Stimulated activated CD4-positive, alpha-beta T cell treated with anti-CD3 and anti-CD28 coated beads, Interleukin-1b, Interleukin-23, amount 100 ng/mL, for 48 hours (primary cell): ENCODE measurements at places on chromosomes 6 and 20.

DNA sequence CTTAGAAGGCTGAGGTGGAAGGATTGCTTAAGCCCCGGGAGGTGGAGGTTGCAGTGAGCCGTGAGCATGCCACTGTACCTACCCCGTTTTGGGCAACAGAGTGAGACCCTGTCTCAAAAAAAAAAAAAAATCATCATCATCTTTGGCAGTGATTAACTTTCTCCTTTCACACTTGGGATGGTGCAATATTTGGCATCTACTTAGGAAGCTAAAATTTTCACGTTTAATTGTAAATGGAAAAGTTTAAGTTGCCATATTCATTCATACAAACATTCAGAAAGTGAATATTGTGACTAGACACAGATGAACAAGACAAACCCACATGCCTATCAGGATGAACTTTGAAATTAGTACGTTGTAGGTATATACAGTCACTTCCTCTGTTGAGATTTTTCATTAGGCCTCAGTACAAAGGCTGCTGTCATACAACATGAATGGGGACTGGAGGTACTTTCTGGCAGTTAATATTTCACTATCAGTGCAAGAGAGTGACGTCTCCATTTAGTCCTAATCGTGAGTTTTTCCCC lies 10.3 kb downstream of the TOP1 start:
- no peak for DNase-seq

DNA sequence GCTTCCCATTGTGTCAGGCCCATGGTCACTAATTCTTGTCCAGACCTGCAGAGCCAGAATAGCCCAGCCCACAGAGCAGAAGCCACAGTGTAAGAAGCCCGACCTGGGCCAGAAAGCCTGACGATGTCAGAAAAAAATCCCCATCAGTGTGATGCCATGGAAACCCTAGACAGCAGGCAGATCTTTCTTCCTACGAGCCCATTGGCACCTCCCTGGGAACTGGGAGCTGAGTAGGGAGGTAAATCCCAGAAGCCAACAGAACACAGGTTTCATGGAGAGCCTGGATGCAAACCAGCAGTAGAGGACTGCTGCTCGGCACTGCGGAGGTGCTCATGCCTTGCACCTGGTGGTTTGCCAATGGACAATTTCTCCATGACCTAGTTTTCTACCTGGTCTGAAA lies 82.2 kb upstream of the SLC22A16 start:
- no peak for DNase-seq

DNA sequence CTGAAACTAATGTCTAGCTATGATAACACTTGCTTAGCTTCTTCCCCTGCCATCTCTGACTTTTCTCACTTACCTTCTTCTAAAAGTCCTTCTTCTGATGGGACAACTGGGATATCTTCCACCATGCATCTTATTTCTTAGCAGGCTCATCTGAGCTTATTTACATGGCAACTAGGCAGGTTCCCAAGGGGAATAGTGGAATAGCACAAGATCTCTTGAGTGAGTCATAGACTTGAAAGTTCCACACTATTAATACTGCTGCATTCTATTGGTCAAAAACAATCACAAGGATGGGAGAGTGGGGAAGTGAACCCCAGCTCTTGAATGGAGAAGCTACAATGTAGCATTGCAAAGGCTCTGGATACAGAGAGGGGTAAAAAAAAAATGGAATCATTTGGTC lies 142.1 kb downstream of the HAO1 start:
- DNase-seq, result no peak

- DNase-seq, result no peak
Observed at GRCh38 chr20:57267158-57267821, 849 bp upstream of the BMP7 start.

- DNase-seq, result no peak
Observed at GRCh38 chr6:16688984-16689636, 72.2 kb downstream of the ATXN1 start.

- no peak for DNase-seq
Observed at GRCh38 chr6:33772902-33773472, 15.9 kb downstream of the LEMD2 start.

DNA sequence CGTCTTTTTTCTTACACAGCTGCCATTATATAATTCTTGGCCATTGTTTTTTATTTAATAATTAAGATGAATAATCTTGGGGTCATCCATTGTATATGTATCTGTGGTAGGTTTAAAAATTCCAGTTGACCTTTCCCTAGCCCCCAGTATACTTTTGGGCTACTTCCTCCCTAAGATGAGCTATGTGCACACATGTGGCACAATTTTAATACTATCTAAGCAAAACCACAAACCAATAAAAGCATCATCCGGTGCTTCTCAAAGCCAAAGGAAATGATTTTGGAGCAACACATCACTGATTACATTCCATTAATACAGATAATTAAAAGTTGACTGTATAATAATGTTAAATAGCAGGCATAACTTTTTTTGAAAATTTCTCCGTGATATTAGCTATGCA lies 161.2 kb downstream of the ATXN1 start:
- no peak for DNase-seq

DNA sequence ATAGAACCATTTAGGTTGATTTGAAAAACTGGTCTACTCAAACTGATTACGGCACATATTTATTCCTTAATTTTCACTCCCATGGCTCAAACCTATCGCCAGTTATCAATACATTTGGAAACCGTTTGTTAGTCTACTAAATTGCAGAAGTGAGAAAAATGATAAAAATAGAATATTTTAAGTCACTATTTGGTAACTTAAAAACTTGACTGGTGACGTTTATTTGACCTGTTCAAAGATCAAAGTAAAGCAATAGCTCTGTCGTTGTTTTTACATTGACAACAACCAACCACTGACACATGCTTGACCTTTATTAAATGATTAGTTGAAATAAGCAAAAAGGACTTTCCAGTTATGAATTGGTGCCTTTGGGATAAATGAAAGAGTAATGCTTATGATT lies 402.9 kb upstream of the MAP3K7 start:
- DNase-seq, result no peak

DNA sequence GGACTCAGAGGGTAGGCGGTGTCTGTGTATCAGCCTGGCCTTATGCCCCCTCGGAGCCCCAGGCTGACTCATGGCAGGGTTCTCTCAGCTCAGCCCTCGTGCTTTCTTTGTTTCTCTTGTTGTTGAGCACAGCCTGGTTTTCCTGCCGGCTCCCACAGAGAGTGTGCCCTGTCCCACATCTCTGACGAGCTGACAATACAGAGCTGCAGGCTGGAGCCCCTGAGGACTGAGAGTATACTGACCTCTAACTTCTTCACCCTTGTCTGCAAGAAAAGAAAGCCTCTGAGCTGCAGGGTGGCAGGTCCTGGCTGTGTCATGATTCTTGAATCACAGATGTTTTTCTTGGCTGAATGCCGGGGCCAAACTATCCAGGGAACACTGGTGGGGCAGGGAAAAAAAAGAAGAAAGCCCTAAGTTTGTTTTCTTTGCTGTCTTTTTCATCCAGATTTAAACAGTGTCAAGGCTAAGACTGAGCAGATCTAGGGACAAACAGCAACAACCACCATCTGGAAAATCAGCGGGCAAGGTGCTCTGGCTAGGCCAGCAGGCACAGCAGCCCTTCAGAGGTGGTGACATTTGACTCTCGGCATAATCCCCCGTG lies 63.3 kb upstream of the ZNF133 start:
- no peak for DNase-seq

DNA sequence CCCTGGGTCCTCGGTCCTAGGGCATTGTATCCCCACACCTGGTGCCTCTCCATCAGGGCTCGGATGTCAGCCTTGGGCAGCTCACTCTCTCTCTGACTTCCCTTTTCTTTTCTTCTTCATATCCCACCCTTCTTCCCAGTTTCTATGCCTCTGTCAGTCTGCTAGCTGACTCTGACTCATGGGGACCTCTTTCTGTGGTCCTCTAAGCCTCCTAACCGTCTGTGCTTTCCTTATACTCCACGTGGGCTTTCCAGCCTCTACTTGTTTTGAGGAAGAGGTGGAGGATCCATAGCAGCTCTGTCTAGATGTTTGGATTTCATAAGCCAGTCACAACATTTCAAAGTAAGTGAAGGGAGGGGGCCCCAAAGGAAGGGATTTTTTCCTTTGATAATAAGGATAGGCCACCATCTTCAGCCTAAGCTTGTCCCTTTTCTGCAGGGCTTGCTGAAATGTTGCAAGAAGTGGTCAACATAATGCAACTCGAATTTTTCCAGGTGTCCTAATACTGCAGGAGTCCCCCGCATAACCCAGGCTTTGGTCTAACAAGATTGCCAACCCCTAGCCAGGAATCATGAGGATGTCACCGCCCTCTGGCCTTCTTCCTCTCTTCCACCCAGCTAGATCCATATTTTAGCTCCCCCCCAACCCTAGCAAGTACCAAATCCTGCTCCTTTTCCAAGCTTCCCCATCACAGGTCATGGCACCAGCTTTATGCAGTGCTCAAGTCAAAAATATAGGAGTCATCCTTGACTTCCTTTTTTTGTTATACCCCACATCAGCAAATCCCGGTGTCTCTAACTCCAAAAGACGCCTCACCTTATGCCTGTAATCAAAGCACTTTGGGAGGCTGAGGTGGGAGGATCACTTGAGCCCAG lies 8.7 kb upstream of the PLTP start:
- DNase-seq, result no peak

DNA sequence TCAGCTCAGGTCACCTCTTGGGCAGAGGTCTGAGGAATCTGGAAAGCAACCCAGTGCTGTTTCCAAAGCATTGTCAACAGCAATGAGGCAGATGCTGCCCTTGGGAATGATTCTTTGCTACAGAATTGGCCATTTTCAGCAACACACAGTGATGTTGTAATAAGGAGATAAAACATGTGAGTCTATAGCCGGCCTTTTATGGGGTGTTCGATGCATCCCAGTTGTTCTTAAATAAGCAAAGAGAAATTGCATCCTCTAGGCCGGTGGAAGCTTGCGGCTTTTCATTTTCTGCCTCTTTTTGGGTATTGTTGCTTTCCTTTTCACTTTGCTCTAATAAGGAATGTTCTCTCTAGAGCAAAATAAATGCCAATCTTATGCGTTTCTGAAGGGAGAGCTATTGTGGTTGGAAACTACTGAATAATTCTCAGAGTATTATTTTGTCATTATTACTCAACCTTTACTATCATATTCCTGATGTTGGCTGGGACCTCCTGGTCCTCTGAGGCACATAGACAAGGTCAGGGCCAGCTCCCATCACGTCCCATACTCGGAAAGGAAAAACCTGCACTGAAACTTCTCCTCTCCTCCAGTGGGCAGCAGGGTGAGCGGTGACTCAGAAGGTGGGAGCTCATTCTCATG lies 214.2 kb downstream of the CDH26 start:
- no peak for DNase-seq

GRCh38 chr20:42598581-42598980 lies 591.1 kb downstream of the PTPRT start:
- DNase-seq, result no peak

DNA sequence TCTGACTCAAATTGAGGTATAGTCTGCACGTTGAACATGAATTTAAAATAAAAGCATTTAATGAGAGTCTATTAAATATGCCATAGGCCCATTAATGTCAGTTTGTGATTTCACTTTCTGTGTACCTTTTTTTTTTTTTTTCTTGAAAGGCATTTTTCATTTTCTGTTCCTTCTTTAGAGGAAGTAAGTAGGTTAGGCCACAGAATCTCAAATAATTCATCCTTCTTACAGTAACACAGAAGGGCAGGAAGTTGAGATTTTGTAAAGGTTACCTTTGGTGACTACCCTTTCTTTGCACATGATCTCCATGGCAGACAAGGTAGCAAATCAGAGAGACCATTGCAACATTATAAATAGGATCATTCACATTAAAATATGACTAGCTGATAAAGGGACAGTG lies 9.6 kb downstream of the L3MBTL3 start:
- no peak for DNase-seq

DNA sequence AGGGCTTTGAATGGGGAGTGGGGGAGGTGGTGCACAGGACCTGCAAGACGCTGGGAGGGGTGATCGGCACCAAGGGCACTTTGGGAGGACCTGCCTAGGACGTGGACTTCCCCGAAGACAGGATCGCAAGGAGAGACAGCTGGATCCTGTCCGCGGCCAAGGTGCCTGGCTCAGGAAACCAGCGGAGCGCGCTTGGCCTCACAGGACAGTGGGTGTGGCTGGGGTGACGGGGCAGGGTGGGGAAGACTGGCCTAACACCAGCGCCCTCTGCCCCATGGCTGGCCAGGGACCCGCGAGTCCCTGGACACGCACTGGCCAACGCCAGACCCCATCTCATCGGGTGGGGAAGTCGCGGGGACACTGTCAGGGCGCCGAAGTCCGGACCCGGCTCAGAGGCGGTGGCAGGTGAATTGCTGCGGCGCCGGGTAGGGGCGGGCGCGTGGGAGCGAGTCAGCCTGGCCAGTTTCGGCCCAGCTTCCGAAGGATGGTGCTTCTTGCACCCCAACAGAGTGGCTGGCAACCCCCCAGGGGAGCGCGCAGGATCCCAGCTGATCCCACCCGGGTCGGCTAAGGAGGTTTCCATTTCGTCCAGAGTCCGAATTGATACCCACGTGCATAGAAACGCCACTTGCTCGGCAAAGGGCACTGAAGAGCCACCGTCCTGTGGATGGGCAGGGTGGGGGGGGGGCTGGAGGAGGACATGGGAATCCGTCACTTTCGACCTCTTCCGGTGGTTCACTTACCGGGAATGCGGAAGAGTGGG lies 785 bp upstream of the THBD start:
- DNase-seq, result no peak

DNA sequence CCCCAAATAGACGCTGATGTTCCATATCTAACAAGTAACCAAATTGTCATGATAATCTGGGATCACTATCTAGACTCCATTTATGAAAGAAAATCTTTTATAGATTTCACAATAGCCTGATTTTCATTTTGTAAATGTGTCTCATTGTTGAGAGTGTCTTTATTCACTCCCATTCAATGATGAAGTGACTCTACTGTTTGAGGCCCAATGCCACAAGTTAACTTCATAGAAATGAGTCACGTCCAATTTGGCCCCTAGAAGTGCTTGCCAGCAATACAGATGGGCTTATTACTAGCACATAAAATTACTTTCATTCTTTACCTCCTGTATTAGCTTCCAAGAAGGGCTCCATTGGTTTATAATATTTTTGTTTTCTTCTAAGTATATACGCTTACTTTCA lies 6.3 kb downstream of the IPCEF1 start:
- no peak for DNase-seq

- no peak for DNase-seq
Observed at GRCh38 chr20:1539816-1540419, 17.6 kb downstream of the SIRPD start.

GRCh38 chr6:100268326-100268725 lies 196.4 kb downstream of the SIM1 start:
- DNase-seq, result no peak
